MM.1S (cell line): ENCODE measurements at places on chromosomes 7 and 10.

GRCh38 chr7:150432915-150433892 lies 17.2 kb upstream of the GIMAP8 start:
- DNase-seq: peak; percentile 68

- no peak for DNase-seq
These were observed 154.8 kb downstream of the GRID1 start for GRCh38 chr10:86211691-86212390.

GRCh38 chr10:73113551-73113950 lies 3.3 kb downstream of the NUDT13 start:
- DNase-seq: no peak

DNA sequence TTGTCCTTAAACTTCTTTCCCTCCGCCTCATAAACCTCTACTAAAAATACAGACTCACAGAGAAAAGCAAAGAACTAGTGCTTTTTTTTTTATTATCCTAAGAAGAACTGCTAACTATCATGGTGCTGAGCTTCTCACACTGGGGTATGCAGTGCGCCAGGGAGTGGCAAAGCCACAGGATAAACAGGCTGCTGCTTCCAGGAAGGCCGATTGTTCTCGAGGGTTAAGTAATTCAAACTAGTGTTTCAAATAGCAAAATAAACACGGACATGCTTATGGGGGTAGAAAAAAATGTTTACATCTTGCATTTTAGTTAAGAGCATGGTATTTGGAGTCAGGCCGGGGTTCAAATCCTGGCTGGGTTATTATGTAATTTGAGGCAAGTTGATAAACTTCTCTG lies 157.0 kb downstream of the TAX1BP1 start:
- no peak for DNase-seq

GRCh38 chr10:91251430-91252056 lies 31.1 kb downstream of the PCGF5 start:
- DNase-seq: peak; percentile 66

GRCh38 chr7:142856565-142857245 lies 1.8 kb downstream of the EPHB6 start:
- DNase-seq: no peak

DNA sequence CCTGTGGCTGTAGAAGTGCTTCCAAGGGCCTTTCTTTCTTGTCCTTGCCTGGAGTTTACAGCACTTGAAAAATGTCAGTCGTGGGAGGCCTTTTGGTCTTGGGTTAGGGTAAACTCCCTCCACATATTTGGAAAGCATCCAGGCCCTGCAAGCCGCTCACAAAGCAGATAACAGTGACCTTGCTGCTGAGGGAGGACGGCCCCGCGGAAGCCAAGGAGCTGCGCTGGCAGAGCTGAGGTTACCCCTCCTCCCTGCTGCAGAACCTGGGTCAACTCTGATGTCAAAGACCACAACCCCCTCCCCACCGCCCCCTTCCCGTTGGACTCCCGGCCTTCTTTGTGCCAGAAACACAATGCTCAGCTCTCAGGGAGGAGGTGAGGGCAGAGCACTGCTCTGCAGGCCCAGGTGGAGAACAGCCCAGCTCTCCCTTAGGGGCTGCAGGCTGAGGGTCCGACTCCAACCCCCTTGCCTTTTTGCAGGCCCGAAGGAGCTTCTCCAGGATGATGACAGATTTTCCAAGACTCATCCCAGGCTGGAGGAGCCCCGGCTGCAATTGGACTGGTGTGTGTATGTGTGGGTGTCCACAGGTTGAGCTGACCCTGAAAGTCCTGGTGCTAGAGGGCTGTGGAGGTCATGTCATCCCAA lies 957.6 kb upstream of the ZNF722 start:
- DNase-seq: no peak

DNA sequence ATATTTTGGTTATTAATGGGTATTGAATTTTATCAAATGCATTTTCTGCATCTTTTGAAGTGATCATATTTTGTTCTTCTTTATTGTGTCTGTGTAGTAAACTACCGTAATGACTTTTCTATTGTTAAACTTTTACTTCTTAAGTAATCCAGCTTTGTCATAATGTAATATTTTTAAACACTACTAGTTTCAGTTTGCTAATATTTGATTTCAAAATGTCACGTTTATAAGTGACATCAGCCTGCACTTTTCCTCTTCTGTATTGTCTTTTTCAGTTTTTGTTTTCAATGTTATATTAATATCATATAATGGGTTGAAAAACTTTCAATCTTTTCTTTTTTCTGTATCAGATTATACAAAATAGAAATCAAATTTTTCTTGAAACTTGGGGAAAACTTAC lies 71.6 kb upstream of the ANKRD1 start:
- DNase-seq: no peak

- DNase-seq: no peak
These were observed 25.4 kb upstream of the CRHR2 start for GRCh38 chr7:30707391-30708357.

- DNase-seq: no peak
These were observed 47.7 kb downstream of the PAX2 start for GRCh38 chr10:100793055-100793454.
